Naive thymus-derived CD8-positive, alpha-beta T cell (primary cell): ENCODE measurements at places on chromosomes 2 and 18. TPM values are rescaled to one million over a fixed set of nuclear protein-coding genes. Genes with fewer than 3 reads are reported as not detected.

PNO1 gene
- total RNA-seq: 13.6 TPM

GDF7 gene
- not detected for total RNA-seq

PRKAG3 gene
- total RNA-seq: not detected

LRRTM1 gene
- not detected for total RNA-seq

FSHR gene
- total RNA-seq: not detected

CRYGC gene
- total RNA-seq: not detected

NDC80 gene
- 3.2 TPM for total RNA-seq

SAG gene
- 1.2 TPM for total RNA-seq

SH3RF3 gene
- total RNA-seq: 14.9 TPM

HSPE1 gene
- 62.9 TPM for total RNA-seq

PFN4 gene
- not detected for total RNA-seq

SEMA4C gene
- total RNA-seq: 35.6 TPM

CIB4 gene
- not detected for total RNA-seq

FRZB gene
- not detected for total RNA-seq

RIT2 gene
- total RNA-seq: not detected

ATOH8 gene
- not detected for total RNA-seq

PLB1 gene
- total RNA-seq: not detected

ITGB6 gene
- not detected for total RNA-seq
